ENCODE measurements at places on chromosomes 3 and 15. TPM values are rescaled to one million over a fixed set of nuclear protein-coding genes. Genes with fewer than 3 reads are reported as not detected.

The BNC1 gene
- total RNA-seq = 1.1 TPM

The SNTN gene
- not detected for total RNA-seq

The MYD88 gene
- total RNA-seq = 44.6 TPM

The TRPM1 gene
- not detected for total RNA-seq

The ACKR2 gene
- 17.2 TPM for total RNA-seq

The SEC61A1 gene
- 217 TPM for total RNA-seq

GRCh38 chr15:59179717-59180116 lies 26.9 kb upstream of the LDHAL6B start:
- no peak for DNase-seq

DNA sequence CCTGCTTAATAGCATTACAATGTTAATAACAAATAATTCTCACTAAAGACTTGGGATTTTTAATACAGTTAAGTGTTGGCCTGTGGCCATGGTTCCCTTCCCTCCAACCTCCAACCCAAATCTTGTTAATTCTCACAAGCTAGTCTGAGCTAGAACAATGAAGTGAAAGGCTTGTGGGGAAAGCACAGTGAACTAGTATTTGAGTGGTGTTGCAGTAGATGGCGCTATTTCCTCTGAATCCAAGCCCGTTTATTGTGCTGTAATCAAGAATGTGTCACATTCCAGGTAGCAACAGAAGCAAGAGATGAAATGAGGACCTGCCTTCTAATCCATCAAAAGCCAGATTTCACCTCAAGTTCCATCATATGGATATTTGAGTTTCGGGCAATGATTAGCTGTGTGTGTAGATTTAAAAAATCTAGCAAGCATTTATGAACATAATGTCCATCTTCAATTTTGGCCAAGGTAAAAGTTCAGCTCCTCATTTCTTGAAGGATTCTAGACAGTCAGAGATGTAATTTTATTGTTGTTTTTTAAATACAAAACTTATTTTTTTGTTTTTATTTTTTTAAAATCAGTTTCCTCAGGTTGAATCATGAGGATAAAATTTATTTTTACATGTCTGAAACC lies 160.7 kb downstream of the SQOR start:
- DNase-seq = no peak

- DNase-seq = no peak
Observed at GRCh38 chr3:41417574-41417973, 218.3 kb downstream of the CTNNB1 start.

DNA sequence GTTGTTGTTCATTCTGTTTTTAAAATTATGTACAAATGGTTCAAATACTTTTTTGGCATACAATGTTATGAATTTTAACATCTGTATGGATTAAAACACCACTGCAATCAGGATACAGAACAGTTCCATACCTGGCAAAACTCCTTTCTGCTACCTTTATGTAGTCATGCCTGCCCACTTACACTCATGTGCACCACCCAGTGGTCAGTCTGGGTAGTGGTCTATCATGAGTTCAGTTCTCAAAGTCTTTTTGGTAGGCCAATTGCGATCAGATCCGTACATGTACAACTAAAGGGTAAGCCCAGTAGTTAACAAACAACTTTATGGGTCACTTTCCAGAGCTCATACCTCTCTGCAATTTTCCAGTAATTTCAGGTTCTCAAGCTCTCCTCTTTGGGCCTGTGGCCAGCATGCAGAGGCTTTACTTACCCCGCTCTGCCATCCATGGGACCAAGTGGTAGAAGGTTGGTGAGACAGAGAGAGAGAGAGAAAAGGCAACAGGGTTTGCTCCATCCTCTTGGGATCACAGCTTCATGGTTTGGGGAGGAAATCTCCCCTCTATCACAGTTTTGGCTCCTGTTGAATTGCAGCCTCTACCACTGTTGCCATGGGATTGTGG lies 63.9 kb upstream of the FAM98B start:
- peak; percentile 72 for DNase-seq

DNA sequence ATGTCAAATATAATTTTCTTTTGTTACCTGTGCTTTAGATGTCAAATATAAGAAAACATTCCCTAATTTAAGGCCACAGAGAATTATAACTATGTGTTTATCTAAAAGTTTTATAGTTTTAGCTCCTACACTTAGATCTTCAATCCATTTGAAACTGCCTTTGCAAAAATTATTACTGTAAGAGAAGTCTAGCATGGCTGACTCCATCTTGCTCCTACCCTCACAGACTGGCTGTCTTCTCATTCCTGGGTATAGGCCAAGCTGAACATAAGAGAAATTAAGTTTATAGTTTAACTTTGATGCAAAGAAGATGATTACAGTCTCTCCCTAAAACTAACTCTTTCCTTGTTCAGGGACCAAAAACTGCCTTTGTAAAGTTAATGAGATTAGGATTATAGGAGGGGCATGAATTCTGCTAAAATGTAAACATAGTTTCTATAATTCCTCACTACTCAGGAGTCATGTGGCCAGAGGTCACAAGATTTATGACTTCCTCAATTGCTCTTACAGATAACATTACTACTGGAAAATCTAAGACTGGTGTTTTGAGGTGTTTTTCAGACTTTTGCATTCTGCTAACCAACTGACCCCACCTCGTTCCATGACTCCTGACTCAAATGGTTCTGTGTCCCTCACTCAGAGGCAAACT lies 184.0 kb downstream of the BCHE start:
- no peak for DNase-seq

DNA sequence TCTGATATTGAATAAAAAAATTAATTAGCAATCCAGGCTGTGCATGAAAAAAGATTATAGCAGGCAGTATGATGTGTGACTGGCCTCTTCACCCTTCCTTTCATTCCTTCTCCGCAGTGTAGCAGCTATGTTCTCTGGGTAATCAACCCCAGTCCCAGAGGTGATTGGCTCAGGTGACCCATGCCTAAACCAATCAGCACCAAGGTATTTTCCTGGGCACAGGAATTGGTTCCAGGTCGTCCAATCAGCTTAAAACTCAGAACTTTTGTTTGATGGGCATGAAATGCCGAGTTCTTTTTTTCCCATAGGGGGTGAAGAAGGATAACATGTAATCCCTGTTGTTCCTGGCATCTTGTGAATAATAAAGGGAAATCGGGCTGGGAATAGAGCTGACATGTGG lies 5.8 kb upstream of the BNC1 start:
- DNase-seq = no peak

DNA sequence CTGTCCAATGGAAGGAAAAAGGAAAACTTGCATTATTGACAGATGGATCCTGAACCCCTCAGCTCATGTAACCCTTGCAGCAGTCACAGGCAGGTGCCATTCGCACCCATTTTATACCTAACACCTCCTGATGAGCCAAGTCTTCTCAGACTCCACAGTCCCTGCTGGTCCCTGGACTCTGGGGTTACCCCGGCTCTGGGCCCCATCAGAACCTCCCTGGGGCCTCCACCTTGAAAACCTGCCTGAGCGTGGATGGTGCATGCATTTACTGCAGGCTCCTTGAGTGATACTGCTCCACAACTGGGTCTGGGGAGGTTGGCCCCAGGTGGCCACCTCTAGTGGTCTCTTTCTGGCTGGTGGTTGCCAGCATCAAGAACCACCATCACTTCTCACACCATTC lies 15.9 kb upstream of the DOCK3 start:
- DNase-seq = no peak
